NCI-H69 (cell line): ENCODE measurements at places on chromosomes 11 and 22.
A peak's percentile ranks its signal among the peaks of the same experiment; 100 is the strongest.

- no peak for DNase-seq
Observed at GRCh38 chr11:126357055-126357962, 1.8 kb downstream of the ST3GAL4 start.

- peak; percentile 94 for DNase-seq
Observed at GRCh38 chr22:18031695-18032454, 7.5 kb upstream of the MICAL3 start.

GRCh38 chr11:56923116-56923515 is 65.6 kb upstream of the OR5AK2 start:
- no peak for DNase-seq

DNA sequence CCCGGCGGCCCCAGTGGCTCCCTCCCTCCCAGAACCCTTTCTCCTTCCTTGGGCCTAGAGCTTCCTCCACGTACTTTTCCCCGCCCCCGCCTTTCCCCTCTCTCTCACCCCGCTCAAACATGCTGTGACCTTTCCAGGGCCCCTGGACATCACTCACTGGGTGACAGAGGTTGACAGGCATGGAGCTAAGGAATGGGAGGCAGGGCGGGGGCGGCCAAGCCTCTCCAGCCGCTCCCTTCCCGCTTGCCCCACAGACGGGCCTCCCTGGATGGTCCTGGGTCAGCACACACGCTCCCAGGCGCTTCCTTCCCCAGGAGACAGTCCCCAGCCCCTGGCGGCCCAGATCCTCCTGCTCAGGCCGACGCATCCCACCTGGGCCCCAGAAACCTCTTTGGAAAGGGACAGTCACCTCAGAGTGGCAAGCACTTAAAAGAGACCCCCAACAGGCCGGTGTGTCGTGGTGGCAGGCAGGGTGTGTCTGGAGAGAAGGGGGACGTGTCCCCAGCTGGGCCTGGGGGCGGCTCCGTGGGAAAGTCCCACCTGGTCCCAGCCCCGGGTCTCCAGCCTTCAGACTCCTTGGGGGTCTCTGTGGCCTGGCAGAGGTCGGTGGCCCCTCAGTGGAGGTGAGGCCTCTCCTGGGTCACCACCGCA is 8.8 kb downstream of the H19 start:
- DNase-seq: no peak

DNA sequence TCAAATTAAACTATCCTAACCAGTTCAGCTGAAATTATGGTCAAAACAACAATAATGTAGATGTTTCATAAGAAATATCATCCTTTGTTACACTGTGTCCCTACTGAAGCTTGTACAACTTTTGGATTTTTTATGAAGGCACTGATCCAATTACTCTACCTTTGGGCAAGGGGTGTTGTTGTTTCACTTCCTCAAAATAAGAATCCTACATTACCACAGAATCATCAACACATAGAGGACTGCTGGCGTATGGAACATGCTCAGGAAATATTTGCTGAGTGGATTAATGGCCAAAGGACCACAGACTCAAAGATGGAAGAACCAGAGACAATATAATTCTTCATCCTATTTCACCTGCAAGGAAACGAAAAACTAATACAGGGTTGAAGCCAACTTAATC is 907.5 kb upstream of the CCDC90B start:
- no peak for DNase-seq

DNA sequence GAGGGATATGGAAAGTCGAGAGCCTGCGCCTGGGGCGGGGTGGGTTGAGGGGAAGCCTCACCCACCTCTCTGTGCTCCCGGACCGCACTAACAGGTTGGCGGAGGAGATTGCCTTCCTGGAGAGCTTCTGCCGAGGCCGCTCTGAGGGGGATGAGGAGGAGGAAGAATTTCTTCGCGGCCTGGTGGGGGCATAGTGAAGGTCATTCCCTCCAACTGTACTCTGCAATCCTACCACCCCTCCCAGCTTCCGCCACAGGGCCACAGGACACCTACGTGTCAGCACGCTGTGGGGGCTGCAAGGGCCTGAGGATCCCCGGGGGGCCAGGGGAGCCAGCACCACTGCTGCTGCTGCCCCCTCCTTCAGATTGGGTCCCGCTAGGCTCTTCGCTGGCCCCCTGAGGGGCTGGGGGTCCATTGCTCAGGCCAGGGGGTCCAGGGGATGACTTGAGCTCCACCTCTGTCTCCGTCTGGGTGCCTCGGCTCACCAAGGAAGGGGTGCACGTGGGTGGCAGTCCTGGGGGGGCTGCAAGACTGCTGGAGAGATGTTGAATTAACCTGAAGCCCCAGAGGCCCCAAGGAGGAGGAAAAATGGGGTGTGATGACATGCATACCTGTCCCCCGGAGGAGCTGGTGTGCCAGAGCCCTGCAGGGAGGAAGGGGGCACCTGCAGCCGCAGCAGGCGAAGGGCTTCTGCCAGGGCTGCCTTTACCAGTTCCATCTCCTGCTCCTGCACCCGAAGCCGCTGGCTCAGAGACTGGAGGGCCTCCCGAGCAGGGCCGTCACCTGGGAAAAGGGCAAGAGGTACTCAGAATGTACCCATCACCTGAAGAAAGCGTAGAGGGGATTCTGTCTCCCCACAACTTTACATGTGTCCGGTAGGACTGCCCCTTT is 1.5 kb downstream of the EML3 start:
- no peak for DNase-seq

DNA sequence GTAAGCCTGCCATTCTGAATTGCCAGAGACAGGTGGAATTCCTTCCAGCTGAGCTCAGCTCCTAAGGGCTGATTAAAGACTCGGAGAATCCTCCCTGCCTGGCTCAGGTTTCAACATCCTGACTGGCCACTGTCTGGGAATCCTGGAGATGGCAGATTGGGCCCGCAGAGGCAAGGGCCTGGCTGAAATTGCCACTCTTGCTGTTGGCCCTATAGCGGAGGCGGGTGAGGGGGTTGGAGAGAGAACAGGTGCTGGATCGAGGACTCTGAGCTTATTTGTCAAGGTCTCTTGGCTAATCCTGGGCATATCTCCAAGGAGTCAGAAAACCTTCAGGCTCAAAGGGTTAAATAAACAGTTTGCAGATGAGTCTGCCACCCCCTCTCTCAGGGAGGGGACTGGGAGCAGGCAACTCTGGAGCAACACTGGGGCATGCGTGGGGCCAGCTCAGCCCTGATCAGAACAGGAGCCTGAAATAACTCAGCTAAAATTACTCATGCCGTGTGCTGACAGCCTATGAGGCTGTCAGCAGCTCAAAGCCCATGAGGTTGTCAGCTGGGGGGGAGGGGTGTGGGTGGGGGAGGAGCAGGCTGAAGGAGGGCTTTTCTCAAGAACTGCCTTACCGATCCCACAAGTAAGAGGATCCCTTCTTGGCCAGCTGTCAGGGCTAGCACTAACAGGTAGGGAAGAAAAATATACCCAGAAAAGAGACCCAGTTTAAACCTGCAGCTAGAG is 14.7 kb upstream of the MFRP start:
- peak; percentile 91 for DNase-seq

DNA sequence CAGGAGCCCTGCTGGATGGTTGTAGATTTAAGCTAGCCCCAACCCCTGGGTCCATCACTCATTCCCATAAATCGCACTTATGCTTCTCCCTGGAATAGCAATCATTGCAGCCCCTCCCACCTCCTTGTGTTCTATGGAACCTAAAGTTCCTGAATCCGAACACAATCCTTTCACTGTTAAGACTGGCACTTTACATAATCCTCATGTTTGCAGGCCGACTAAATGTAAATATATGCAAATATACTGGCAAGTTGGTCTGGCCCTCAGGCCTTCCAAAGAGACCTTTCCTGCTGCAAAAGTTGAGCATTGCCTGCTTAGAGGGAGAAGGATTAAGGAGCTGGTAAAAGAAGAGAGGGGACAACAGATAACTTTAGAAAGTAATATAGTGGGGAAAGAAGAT is 892.9 kb downstream of the OPCML start:
- DNase-seq: no peak

- DNase-seq: no peak
Observed at GRCh38 chr11:47856186-47856585, 8.0 kb upstream of the NUP160 start.

DNA sequence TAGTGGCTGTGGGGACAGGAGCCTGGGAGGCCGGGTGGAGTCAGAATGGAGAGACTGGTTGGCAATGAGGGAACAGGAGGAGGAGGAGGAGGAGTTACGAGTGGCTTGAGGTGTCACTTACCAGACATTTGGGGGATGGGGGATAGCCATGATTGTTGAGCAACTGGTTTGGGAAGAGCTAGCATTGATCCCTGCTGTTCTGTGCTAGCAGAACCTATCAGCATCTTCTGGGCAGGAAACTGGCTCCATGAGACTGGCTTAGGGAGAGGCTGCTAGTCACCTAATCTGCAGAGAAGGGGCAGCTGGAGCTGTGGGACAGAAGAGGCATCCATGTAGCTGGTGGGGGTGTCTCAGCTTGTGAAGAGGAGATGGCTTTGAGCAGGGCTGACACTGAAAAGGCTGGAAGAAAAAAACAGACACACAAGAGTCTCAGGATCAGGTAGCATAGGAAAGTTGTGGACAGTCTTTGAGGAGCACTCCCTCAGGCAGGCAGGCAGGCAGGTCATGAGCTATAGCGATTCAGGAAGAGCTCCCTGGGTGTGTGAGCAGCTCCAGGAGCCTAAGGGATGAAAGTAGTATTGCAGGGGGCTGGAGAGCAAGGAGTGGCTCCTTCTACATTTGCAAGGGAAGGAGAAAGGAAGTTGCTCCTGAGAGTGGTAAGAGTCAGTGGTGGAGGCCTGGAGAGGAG is 22.3 kb downstream of the PIK3IP1 start:
- no peak for DNase-seq

GRCh38 chr11:129881570-129882170 is 13.7 kb downstream of the NFRKB start:
- peak; percentile 15 for DNase-seq

- DNase-seq: no peak
Observed at GRCh38 chr22:45866646-45867117, 110.3 kb downstream of the WNT7B start.

GRCh38 chr11:73975479-73975757 is 7.2 kb downstream of the UCP2 start:
- no peak for DNase-seq

DNA sequence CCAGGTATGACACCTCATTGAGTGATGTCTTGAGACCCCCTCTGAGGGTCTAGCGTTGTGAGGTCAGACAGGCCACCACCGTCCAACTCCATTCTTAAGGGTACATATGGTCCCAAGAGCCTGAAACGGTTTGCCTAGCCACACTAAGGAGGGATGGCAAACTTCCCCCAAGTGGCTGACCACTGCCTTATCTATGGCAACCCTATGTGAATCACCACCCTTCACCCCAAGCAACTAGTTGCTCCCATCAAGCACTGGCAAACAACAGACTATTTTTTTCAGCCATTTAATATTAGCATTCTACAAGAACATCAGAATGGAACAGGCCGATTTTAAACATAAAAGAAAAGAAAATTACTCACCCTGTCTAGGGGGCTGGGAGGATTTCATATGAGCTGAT is 22.8 kb downstream of the THOC5 start:
- no peak for DNase-seq

DNA sequence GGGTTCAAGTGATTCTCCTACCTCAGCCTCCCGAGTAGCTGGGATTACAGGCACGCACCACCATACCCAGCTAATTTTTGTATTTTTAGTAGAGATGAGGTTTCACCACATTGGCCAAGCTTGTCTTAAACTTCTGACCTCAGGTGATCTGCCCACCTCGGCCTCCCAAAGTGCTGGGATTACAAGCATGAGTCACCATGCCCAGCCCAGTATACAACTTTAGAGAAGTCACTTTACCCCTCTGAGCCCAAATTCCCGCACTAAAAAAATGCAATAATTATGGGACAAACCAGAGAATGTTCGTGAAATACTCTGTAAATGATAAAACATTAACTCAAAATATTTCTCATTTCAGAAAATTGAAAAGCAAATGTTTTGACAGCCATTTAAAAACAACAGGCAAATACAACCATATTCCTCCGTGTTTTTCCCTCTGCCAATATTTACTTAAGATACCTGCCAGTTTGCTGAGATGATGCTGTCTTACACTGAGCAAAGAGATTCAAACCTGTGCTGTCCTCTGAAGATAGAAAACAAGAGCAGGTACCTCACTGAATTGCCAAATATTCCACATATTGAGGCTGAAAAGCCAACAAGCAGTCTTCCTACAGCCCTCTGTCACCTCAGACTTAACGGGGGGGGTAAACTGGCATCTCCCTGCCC is 9.6 kb downstream of the PLEKHA7 start:
- DNase-seq: no peak

DNA sequence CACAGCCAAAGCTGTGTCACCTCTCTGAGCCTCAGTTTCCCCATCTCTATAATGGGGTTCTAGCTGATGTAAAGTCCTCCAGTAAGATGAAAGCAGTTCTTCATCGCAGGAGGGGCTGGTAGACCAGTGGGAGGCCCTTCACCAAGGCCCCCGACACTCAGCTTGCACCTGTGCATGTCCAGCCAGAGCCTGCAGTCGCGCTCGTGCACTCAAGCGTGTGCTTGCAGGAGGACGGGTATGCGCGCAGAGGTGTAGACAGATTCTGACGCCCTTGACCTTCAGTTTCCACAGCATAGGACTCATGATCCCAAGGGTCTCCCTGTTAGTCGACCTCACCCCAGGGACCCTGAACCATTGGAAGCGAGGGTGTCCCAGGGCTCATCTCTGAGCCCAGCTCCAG is 633.7 kb downstream of the TBC1D22A start:
- no peak for DNase-seq

DNA sequence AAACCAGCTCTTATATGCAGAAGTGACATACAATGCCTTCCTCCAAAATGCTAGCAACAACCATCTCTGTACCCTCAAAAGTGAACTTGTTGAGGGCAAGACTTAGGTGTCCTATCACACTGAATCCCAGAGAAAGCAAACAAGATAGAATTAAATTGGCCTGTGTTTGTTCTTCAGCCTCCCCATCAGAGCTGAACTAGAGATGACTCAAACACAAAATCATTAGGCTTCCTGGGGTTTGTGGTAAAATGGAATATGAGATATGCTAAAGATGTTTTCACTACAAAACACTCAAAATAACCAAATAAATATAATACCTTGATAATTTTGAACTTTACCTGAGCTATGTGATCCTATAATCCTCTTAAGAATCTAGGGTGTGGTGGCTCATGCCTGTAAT is 31.6 kb downstream of the ZNF214 start:
- no peak for DNase-seq

- no peak for DNase-seq
Observed at GRCh38 chr11:84224042-84224441, 937.9 kb upstream of the CCDC90B start.
